ENCODE measurements at places on chromosomes 4 and X.

GRCh38 chr4:186693159-186693815, 30.4 kb downstream of the FAT1 start:
- no peak for DNase-seq

- DNase-seq: no peak
These were observed 432.8 kb downstream of the ANKRD50 start for GRCh38 chr4:124279741-124280140.

- no peak for DNase-seq
These were observed 4.5 kb downstream of the BST1 start for GRCh38 chr4:15707363-15707715.

GRCh38 chr4:8101213-8102075, 57.2 kb downstream of the ABLIM2 start:
- DNase-seq: no peak

DNA sequence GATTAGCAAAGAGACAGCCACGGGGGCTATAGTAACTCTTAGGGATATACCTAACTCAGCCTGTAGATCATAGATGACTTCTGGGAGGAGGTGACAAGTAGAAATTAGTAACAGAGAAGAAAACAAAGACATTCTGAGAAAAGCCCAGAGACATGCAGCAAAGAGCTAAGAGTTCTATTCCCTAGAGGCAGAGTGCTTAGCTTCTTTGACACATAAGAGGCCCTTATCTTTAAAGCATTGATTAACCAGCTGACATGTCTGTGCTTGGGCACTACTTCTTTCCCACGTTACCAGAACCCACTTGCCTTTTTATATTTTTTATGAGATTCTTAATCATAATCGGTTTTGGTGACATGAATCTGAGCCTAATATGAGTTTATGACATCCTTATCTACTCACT, 179.5 kb downstream of the GABRB1 start:
- no peak for DNase-seq

GRCh38 chr4:27123123-27123768, 262.6 kb downstream of the STIM2 start:
- peak; percentile 82 for DNase-seq

- no peak for DNase-seq
These were observed 74.6 kb upstream of the AP1S2 start for GRCh38 chrX:15929194-15929593.

DNA sequence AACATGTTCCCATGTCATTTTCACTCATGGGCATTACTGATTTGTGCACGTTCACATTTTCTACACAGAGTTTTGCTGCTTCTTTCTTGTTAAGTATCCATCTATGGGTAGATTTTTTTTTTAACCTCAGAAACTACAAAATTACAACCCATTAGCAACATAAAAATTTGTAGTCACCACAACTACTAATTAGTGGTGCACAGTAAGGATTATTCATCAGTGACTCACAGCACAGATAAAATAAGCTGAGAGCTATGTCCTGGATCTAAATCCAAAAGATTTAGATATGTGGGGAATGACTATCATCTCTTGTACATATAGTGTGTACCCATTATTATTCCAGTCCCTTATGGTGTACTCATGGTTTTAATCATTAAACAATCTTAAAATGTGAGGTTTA, 19.7 kb upstream of the AMELX start:
- no peak for DNase-seq

GRCh38 chr4:112279882-112280315, 5.8 kb downstream of the TIFA start:
- DNase-seq: peak; percentile 13

GRCh38 chr4:156767911-156768415, 203.6 kb downstream of the PDGFC start:
- DNase-seq: no peak

DNA sequence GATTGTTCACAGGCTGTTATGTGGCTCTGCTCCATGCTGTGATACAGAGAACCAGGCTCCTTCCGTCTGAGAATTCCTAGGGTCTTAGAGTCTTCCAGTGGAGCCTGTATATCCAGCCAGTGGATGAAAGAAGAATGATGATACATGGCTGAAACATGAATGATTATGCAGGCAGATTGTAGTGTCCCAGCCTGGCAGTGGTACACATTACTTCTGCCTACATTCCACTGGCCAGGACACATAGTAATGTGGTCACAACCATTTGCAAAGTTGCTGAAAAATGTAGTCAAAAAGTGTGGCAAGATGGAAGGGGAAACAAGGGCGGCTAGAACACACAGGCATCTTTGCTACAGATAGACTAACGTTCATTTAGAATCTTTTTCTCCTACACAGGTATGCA, 4.5 kb upstream of the GBA3 start:
- DNase-seq: no peak
